ENCODE measurements at places on chromosomes 7 and 10. TPM values are rescaled to one million over a fixed set of nuclear protein-coding genes. Genes with fewer than 3 reads are reported as not detected.

TMEM60 gene
- 25.8 TPM for total RNA-seq

TMEM176A gene
- total RNA-seq = not detected

IL6 gene
- 2.9 TPM for total RNA-seq

FAM237B gene
- total RNA-seq = not detected

PRSS37 gene
- not detected for total RNA-seq
